ENCODE measurements at places on chromosomes 7 and 10.

- no peak for DNase-seq
Measured at GRCh38 chr10:102801496-102801895, 35.7 kb downstream of the CYP17A1 start.

DNA sequence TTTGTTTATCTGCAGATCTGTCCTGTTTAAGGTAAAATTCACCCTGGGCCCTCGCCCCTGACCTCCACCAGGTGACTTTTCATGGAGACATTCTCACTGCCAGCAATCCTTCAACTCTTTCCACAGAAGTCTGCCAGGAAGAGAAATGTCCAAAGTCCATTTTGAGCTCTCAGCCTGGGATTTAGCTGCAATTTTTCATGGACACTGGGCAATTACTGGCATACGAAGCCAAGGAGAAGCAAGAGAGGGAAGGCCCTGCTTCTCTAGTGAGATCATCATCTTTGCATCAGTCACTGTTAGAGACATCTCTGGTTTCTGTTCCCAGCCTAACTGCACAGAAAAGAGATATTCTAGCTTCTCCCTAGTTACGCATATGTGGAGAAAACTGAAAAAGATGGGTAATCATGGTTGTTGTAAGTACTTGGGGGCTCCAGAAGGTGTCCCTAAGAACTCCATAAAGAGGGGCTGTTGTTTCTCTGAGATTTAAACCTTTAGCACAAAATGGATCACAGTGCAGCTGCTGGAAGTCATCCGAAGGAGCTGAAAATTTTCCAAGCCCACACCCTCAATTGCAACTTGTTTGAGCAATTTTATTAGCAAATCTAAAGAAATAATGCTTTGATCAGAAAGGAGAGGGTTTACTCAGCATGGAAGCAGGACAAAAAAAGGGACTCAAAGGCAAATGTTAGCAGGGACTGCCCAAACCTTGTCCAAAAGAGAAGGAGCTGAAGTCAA is 168.9 kb downstream of the SNX10 start:
- no peak for DNase-seq

DNA sequence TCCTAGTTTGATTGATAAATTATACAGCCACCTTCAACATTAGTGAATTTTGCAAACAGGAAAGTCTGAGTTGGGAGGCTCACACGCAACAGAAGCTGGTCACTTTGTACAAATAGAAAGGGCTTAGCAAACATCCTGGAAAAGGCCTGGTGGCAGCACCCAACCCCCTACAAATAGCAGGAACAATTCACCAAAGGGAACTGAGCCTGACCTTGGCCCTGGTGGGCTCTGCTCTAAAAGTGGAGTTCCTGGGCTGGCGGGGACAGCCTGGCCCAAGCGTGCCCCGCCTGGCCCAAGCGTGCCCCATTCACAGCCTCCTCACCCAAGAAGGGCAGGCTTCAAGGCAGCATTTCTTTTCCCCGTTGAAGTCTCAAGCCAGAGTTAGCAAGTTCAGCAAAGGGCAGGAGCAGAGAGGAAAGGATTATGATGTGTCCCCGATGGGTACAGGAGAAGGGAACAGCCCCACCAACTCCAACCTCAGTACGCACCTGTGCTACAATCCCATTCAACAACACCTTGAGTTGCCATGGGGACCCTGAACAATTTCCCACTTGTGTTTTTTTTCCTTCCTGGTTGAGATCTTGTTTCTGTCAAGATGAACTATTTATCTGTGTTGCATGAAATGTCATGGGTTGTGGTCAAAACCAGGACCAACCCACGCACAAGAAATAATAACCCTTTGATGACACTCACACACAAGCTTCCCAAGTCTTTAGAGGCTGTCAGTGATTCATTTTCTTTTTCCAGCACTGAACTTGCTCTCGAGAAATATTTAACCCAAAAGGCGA is 43.4 kb downstream of the RGS10 start:
- DNase-seq = no peak

DNA sequence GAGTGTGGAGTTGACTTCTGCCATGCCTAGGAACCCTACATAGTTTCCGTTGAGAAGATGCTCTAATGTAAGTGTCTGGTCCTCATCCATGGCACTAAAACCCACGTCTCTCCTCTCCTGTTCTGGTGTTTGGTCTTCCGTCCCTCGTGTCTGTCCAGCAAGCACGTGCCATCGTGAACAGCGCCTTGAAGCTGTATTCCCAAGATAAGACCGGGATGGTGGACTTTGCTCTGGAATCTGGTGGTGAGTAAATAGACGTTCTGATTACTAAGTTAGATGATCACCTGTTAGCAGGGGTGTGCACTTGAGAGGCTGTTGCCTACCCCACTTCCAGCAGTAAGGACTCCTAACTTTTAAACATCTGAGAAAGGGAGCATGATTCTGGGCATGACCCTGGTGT is 15.1 kb upstream of the GET4 start:
- DNase-seq = no peak

GRCh38 chr7:140229101-140229525 is 52.3 kb upstream of the KDM7A start:
- no peak for DNase-seq

DNA sequence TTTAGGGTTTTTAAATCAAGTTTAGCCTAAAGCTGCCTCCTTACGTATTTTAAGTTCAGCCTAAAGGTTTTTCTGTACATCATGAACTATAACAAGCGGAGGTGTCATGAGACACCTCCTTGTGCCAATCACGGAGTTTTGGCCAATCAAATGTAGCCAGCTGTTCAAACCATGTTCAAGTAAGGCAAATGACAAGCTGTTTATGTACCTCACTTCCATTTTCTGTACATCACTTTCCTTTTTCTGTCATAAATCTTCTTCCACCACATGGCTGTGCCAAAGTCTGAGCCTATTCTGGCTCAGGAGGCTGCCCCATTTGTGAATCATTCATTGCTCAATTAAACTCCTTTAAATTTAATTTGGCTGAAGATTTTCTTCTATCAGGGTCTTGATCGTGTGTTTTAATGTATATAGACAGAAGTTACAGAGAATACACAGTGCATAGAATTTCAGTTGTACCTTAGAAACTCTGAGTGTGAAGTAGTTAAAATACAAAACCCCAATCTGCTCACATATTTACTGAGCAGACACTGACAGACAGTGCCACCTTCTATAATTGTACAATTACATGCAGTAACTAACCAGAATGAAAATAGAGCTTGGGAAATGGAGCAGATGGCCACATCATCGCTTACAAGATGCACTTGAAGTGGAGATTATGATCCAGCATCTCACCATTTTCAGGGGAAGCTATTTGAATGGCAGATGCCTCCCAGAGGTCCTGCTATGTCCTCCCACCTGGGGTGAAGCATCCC is 76.9 kb upstream of the LANCL2 start:
- DNase-seq = no peak

- DNase-seq = no peak
Measured at GRCh38 chr10:82150123-82150900, 275.3 kb downstream of the NRG3 start.

GRCh38 chr7:36037121-36037662 is 115.9 kb upstream of the EEPD1 start:
- no peak for DNase-seq

DNA sequence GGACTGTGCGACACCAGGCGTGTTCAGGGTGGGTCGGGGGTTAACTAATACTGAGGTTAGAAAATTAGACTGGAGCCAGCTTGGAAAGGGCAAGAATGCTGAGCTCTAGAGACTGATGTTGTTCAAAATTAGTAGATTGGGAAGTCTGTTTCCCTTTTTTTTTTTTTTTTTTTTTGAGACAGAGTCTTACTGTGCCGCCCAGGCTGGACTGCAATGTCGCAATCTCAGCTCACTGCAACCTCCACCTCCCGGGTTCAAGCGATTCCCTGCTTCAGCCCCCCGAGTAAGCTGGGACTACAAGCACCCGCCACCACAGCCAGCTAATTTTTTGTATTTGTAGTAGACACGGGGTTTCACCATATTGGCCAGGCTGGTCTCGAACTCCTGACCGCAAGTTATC is 2.7 kb upstream of the CPVL start:
- DNase-seq = no peak

DNA sequence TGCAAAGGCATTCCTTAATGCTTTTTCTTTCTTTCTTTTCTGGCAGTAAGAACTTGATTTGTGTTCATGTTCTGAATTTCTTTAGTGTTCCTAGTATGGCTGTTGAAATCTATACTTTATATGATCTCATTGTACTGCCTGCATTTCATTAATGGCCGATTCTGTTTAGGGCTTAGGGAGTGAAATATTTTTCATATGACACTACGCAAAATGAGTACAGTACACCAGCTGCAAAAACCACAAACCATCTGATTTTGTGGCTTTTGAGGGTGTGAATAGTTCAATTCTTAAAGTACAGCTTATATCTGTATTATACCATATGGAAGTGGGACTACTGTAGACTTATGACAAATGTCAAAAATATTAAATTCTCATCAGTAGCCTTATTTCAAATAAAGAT is 69.1 kb upstream of the FOXP2 start:
- peak; percentile 68 for DNase-seq

- DNase-seq = no peak
Measured at GRCh38 chr7:74282748-74283459, 6.3 kb upstream of the CLIP2 start.

- DNase-seq = peak; percentile 54
Measured at GRCh38 chr10:33412653-33413361, 78.3 kb upstream of the NRP1 start.

DNA sequence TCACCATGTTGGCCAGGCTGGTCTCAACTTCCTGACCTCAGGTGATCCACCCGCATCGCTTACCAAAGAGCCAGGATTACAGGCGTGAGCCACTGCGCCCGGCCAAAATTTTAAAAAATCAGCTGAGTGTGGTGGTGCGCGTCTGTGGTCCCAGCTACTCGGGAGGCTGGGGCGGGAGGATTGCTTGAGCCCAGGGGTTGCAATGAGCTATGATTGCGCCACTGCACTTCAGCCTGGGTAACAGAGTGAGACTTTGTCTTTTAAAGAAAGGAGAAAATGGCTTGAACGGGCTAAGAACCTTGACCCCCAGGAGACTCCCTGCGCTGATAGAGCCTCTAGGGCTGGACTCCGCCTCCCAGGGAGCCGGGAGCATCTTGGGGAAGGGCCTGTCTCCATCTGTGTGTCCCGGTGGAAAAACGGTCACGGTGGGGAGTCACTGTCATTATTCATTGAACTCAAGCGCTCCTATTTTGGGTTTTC is 760 bp upstream of the KCTD7 start:
- no peak for DNase-seq

DNA sequence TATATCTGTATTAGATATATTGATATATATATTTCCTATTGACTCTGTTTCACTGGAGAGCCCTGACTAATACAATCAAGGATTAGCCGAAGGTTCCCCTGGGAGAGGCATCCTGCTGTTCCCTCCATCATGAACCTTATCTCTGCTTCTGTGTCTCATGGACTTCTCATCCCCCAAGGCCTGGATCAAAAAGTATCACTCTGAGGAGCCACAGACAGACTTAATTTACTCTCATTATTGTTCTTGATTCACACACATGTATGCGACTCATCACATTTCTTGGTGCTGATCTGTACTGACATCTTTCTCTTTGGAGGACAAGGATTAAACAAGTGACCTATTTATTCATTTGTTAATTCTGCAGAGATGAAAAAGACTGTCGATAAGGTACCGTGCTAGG is 550.2 kb downstream of the KCNMA1 start:
- DNase-seq = no peak

- DNase-seq = no peak
Measured at GRCh38 chr10:44805466-44806210, 105.5 kb upstream of the TMEM72 start.

DNA sequence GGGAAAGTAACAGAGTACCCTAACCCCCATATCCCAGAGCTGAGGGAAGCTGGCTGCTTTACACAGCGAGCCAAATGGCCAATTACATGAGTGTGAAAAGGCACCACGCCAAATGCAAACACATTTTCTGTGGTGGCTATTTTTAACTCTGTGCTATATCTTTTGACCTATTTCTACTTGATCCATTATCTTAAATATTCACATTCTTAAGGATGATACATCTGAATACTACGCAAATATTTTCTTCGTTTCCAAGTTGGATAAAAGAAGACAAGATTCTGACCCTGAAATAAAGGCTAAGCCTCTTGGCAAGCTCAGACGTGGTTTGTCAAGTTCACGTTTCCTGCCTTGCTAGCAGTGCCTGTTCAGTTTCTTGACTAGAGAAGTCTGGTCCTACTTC is 146.7 kb upstream of the TMEM196 start:
- DNase-seq = peak; percentile 50

DNA sequence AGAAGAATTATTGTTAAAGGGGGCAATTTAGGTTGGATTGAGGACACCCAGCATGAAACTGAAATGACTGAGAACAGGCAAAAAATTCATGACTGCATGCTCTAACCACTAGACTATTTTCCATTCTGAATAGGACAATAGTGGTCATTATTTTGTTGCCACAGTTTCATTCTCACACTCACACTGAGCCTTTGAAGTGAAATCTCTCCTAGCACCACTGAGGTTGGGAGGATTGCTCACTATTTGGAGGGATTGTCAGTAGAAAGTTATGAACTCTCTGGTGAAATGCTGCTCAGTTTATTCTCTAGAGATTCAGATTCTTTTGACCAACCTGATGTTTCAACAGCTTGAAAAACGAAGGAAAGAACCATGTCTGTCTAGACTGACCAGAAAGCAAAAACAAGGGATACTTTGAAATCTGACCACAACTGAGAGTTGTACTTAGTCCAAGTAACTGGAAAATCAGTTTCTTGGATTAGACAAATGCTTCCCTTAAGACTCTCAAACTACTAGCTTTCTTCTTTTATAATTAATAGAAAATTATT is 191.2 kb downstream of the DYNC1I1 start:
- DNase-seq = no peak

GRCh38 chr7:55903985-55904759 is 16.9 kb downstream of the ZNF713 start:
- DNase-seq = no peak

DNA sequence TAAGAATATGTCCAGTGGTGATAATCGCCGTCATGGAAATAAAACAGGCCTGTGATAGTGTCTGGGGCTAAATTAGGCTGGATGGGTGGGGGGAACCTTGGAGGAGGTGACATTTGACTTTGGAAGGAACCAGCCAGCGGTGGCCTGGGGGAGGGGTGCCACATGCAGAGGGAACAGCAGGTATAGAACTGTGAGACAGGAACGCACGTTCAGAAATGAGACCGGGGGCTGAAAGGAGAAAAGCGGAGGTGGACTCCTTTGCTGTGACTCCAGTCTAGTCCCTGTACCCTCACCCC is 2.6 kb upstream of the CYP26A1 start:
- no peak for DNase-seq

DNA sequence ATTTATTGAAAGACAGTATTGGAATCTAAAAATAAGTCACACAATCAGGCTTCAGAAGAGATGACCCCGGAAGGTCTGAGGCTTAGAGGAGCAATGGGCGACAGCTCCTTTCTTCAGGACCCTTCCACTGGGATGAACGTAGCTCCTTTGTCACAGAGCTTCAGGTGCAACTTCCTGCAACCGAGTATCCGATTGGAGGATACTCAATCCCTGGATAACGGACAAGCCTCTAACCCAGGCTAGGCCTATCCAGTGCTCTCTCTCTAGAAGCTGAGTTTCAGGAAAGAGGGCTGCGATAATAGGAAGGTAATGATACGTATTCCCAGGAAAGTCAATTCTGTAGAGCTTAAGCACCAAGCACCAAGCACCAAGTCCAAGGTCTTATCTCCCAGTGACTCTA is 349.4 kb upstream of the NPSR1 start:
- no peak for DNase-seq

Data from HS-27A (cell line).